HT-29 (cell line): ENCODE measurements at places on chromosomes 7 and 10.

DNA sequence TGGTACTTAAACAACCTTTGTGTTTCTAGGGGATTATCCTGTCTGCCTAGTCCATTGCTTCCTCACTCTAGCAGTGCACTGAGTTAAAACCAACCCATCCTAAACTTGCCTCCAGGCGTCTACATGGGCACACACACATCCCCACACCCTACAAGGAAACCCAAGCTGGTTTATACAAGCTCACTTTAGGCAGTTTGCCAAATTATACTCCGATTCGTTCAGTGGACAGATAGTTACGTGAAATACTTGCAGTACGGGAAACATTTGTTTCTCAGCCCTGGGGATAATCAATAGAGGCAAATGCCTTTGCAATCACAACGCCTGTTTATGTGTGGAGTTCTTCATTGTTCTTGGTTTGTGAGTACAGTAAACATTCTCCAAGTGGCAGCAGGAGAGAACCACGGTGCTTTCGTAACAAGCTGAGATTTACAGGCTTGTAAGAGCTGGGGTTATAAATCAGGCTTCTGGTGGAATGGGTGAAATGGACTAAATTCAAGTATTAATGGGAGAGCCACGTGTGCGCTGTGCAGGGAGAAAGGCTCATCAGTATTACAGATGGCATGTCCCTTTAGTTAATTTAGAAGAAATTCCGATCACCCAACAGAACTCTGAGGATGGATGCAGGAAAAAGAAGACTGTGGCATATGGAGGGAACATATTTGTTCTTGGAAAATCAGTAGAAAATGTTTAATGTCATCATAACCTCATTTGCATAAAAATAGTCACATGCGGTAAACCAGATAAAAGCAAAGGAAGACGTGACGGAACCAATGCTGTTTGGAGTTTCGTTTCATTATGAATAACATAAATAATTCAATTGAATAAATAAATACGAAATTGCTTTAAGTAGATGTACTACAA is 217.1 kb downstream of the GALNT17 start:
- DNase-seq = no peak

DNA sequence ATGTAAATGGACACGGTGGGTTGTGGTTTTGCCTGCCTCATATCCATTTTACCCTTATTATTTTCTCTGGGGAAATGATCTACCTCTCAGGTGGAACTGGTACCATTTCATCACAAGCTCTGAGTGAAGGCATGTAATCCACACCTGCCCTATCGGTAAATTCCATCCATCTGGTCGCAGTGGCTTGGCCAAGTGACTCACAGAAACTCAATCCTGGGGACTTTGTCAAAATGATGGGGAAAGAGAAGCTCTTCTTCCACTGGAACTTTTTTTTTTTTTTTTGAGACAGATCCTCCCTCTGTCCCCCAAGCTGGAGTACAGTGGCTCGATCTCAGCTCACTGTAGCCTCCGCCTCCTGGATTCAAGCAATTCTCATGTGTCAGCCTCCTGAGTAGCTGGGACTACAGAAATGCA is 48.2 kb upstream of the ANKRD1 start:
- DNase-seq = peak; percentile 3

GRCh38 chr10:78685466-78686103 is 383.2 kb upstream of the ZMIZ1 start:
- no peak for DNase-seq

DNA sequence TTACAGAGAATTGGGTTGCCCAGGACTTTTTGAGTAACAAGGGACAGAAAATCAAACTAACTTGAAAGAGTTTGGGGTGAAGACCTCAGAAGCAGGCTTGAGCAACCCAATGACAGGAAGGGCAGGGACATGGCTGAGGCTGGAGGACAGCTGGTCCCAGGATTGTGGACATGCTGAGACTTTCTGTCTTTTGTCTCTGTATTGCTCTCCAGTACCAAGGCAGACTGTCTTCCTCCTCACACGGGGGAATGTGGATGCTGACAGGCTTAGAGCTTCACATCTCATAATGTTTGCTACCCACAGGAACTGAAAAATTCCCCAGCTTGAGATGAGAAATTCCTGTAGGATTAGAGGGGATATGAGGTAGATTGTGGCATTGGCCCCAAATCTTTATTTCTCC is 229.6 kb downstream of the PHF14 start:
- no peak for DNase-seq

- DNase-seq = no peak
Measured at GRCh38 chr10:15046626-15047025, 2.9 kb downstream of the OLAH start.

- no peak for DNase-seq
Measured at GRCh38 chr10:97827702-97828291, 21.8 kb upstream of the GOLGA7B start.

GRCh38 chr7:31067491-31067890 is 15.4 kb downstream of the ADCYAP1R1 start:
- no peak for DNase-seq

DNA sequence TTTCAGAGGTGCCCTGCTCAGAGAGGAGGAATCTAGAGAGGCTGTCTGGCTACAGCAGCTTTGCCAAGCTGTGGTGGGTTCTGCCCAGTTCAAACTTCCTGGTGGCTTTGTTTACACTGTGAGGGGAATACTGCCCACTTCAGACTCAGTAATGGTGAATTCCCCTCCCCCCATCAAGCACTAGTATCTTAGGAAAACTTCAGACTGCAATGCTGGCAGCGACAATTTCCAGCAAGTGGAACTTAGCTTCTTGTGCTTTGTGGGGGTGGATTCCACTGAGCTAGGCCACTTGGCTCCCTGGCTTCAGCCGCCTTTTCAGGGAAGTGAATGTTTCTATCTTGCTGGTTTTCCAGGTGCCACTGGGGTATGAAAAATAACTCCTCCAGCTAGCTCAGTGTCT is 42.8 kb downstream of the CYP2C8 start:
- no peak for DNase-seq

DNA sequence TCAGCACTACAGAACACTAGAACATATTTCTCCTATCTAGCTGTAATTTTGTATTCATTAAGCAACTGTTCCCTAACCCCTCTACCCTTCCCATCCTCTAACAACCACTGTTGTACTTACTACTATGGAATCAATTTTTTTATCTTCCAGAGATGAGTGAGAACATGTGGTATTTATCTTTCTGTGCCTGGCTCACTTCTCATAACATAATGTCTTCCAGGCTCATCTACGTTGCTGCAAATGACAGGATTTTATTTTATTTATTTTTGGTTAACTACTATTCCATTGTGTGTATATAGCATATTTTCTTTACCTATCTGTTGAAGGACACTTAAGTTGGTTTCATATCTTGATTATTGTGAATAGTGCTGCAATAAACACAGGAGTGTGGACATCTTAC is 200.9 kb upstream of the CHRM2 start:
- no peak for DNase-seq

GRCh38 chr10:61973906-61974305 is 72.4 kb downstream of the ARID5B start:
- DNase-seq = no peak

DNA sequence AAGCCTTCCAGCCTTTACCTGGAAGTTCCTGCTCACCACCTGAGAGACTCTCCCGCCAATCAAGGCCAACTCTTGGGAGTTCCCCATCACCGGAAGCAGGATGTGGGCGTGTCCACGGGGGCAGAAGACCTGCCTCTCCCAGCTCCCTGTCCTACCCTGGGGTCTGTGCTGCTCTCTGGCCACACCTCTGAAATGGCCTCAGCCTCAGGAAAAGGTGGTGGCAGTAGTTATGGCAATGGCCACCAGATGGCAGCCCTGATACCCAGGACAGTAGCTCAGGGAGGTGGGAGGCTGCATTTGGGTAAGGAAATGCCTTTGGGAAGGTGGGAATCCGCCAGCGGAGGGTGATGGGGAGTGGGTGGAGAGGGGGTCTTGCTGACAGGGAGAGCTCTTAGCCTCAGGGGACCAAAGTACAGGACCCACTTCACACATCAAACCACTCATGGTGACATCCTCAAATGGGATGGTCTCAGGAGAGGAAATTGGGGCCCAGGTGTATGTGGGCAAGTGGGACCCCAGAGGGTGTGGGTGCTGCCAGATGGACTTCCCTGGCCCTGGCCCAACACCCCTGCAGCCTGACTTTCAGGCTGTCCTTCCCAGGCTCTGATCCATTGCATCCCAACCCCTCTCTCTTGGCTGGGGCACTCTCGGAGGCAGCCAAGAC is 33.9 kb downstream of the KAZALD1 start:
- peak; percentile 91 for DNase-seq

GRCh38 chr7:91852263-91852741 is 28.2 kb downstream of the MTERF1 start:
- DNase-seq = peak; percentile 21

DNA sequence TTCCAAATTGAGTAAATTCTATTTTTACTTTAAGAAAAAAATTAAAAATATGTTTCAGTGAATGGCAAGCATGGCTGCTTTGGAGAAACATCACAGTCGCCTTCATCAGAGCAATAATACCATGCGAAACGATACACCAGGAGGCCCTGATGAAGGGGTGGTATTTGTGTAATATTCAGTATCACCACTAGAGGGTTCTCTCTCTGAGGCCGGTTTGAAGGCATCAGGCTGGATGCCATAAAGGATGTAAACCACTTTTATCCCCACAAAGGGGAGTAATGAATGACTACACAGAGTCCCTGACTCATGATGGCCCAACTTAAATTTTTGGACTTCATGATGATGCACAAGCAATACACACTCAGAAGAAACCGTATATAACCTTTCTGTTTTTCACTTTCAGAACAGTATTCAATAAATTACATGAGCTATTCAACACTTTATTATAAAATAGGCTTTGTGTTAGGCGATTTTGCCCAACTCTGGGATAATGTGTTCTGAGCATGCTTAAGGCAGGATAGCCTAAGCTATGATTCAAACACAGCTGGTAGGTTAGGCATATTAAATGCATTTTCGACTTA is 95.5 kb downstream of the PPP1R17 start:
- DNase-seq = peak; percentile 80

- DNase-seq = no peak
Measured at GRCh38 chr7:98848918-98849317, 20.9 kb downstream of the TMEM130 start.

DNA sequence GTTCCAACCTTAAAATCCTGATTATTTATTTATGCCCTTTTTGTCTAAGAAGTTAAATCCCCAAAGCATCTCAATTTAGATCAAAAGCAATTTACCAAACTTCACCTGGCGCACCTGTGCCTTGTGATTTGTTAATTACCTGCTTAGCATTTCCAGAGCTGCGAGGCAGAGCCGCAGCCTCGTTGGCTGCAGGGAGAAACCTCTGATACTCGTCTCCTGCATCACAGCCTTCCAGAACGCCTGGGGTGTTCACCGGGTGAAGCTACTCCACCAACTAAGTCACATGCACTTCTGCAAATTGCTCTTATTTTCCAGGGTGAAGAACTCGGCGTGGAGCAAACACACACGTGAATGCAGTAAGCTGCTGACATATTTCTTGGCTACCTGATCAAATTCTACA is 198.1 kb upstream of the RNF32 start:
- no peak for DNase-seq

- no peak for DNase-seq
Measured at GRCh38 chr7:71236230-71237105, 104.5 kb downstream of the GALNT17 start.

DNA sequence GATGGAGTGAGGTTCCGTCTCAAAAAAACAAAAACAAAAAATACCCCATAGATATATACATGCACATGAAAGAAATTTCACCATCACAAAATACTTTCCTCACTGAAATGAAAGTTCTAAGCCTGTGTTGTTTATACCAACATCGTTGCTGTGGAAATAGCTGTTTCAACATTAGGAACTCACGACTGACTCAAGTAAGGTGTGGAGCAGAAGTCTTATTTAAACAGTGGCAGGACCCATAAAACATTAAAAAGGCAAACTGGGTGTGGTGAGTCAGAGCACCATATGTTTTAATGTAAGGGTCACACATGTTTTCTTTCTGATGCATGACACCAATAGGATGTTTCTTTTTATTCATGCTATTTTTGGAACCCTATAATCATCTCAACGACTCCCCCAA is 48.3 kb downstream of the BAIAP2L1 start:
- DNase-seq = peak; percentile 92

DNA sequence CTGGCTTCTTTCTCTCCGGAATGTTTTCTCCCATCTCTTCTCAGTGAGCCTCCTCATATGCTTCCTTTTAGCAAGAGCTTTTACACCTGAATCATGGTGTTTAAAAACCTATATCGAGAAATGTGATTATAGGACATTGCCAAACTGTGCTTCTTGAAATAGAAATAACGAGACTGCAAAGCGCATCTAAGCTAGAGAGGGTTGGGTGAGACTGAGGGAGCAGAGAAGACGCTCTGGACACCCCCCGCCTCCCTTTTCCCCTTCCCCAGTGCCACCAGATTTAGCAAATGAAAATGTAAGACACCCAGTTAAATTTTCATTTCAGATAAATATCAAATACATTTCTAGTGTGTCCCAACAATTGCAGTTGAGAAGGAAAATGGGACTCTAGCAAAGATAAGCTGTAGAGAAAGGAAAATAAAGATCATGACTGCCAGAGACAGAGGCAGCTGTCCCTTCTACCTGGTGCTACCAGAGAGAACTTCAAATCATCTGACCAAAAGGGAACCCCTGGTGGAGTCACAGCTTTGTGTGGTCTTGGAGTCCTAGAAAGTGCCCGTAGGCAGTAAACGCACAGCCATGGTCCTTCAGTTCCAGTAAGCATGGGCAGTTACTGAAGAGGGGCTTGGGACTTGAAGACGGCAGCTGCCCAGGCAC is 14.6 kb downstream of the GSDME start:
- DNase-seq = no peak

DNA sequence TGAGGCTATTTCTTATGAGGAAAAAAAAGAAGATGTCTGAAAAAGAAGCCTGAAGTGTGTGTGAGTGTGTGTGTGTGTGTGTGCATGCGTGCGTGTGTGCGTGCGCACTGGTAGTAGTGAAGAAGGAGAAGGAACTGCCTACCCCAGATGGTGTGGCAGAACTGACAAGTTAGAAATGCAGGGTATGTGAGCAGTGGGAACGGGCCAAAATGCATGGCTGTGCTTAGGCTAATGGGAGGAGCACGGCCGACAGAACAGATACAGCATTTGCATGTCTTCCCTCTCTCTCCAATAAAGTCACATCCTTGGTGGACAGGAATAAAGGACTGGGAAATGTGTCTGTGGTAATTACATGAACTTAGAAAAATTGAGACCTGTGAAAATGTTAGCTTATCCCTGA is 94.3 kb downstream of the IDE start:
- no peak for DNase-seq

DNA sequence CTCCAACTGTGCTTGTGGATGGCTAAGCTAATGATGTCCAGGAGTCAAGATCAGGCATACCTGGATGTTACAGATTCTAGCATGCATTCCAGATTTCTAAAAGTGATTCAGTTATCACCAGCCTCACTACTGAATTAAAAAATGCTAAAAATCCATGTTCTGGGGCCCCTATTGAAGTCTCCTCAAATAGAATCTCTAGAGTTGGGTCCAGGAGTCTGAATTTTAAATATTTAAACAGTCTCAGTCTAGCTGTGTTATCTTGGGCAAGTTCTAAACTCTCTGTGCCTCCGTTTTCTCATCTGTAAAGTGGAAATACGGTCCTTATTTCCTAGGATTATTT is 5.0 kb downstream of the ARID5B start:
- no peak for DNase-seq
